Activated CD8-positive, alpha-beta T cell treated with anti-CD3 and anti-CD28 coated beads, Interleukin-2, amount 10 ng/mL, durations not matched to agents 7 days and 5 days (primary cell): ENCODE measurements at places on chromosomes 2 and 18.

DNA sequence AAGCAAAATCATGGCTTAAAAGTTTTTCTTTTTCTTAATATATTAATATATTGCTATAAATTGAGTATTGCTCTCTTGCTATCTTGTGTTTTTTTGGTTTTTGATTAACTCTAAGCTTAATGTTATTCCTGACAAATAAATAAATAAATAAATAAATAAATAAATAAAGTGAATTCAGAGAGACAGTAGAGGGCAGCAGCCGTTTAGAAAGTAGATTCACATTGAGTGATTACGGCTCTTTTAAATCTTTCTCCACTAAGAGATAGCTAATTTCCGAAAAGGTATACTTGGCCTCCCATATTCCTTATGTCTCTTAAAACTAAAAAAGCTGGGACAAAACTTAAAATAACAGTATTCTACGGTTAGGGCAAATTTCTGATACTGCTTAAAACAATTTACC, 34.3 kb downstream of the MSH2 start:
- no peak overlapping the region for H3K4me3 ChIP-seq
- H3K36me3 ChIP-seq: peaks cover 35% of the 10 kb centered on the region

DNA sequence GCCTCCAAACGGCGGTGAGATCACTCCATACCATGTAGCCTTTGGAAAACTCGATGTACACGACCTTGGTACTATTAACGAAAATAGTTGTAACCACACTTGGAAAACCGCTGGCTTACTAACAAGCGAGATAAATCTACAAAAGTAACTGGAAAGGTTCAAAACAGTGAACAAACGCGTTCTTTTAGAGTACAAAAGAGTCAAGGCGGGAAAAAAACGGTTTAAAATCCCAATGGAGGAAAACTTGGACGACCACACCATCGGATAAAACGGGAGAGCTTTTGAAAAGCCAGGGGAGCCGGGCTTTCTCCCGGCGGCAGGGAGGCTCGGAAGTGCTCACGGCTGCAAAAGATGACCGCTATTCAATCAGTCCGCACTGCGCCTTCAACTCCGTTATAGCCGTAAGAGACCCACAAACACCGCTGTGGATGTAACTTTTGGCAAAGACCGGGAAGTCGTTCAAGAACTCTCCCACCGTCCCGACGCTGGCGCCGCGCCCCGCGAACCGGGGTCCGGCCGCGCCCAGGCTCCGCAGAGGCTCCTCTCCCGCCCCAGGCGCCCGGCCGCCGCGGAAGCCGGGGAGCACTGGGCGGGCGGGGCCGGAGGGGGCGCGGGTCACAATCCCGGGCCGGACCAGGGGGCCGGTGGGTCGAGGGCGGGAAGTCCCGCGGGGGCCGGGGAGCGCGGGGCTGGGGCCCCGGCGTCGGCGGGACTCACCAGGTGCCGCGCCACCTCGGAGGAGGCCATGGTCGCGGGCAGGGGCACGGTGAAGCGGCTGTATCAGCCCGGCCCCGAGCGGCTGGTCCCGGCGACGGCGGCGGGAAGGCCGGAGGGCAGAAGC, 465 bp downstream of the SEPTIN10 start:
- H3K27ac ChIP-seq: no peak overlapping the region
- peaks cover 9% of the 10 kb centered on the region for H3K4me1 ChIP-seq
- peaks cover 59% of the 10 kb centered on the region for H3K27me3 ChIP-seq
- H3K4me3 ChIP-seq: peak overlapping the region; percentile 47

DNA sequence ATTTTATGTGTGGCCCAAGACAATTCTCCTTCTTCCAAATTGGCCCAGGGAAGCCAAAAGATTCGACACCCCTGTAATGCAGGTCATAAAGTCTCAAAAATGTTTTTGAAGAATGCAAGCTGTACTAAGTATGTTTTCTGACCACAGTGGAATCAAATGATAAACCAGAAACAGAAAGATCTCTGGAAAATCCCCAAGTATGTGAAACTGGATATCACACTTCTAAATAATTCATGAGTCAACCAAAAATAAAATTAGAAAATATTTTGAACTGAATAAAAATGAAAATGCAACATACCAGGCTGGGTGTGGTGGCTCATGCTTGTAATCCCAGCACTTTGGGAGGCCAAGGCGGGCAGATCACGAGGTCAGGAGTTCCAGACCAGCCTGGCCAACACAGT, 34.1 kb upstream of the UBE2F start:
- H3K4me3 ChIP-seq: no peak overlapping the region
- H3K36me3 ChIP-seq: peaks cover 4% of the 10 kb centered on the region
- no peaks in the 10 kb centered on the region for H3K27me3 ChIP-seq
- H3K4me1 ChIP-seq: peaks cover 13% of the 10 kb centered on the region
- no peak overlapping the region for H3K27ac ChIP-seq
- no peak for DNase-seq

GRCh38 chr2:68094111-68094510, 31.3 kb upstream of the C1D start:
- no peak overlapping the region for H3K4me3 ChIP-seq
- no peaks in the 10 kb centered on the region for H3K27me3 ChIP-seq
- H3K36me3 ChIP-seq: no peaks in the 10 kb centered on the region
- H3K27ac ChIP-seq: no peak overlapping the region
- H3K4me1 ChIP-seq: peaks cover 9% of the 10 kb centered on the region

- DNase-seq: no peak
- H3K27ac ChIP-seq: no peak overlapping the region
- H3K27me3 ChIP-seq: peaks cover 21% of the 10 kb centered on the region
- no peak overlapping the region for H3K4me3 ChIP-seq
Measured at GRCh38 chr2:11683476-11683875, 13.5 kb upstream of the NTSR2 start.

DNA sequence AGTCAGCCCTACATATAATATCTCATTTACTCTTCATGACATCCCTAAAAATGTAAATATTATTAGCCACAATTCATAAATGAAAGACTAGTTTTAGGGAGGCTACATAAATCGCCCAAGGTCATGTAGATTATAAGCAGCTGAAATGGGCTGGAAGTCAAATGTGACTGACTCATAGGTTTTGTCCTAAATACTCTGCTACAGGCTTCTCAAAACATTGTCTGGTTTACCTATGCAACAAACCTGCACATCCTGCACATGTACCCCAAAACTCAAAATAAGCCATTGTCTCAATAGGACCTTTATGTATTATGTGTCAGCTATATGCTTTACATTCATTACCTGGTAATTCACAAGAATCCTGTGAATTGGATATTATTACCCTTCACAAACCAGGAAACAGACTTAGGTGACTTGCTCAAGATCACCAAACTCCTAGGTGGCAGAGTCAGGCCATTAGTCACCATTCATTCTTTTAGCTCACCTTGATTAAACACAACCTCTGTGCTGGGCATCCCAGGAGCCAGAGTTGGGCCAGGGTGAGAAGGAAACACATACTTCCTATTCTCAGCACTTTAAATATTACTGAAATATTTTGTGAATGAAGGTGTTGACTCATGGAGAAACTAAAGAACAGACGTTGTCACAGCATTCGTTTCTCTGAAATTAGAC, 69.4 kb upstream of the CPO start:
- no peaks in the 10 kb centered on the region for H3K27me3 ChIP-seq
- H3K4me3 ChIP-seq: no peak overlapping the region
- H3K4me1 ChIP-seq: no peaks in the 10 kb centered on the region

DNA sequence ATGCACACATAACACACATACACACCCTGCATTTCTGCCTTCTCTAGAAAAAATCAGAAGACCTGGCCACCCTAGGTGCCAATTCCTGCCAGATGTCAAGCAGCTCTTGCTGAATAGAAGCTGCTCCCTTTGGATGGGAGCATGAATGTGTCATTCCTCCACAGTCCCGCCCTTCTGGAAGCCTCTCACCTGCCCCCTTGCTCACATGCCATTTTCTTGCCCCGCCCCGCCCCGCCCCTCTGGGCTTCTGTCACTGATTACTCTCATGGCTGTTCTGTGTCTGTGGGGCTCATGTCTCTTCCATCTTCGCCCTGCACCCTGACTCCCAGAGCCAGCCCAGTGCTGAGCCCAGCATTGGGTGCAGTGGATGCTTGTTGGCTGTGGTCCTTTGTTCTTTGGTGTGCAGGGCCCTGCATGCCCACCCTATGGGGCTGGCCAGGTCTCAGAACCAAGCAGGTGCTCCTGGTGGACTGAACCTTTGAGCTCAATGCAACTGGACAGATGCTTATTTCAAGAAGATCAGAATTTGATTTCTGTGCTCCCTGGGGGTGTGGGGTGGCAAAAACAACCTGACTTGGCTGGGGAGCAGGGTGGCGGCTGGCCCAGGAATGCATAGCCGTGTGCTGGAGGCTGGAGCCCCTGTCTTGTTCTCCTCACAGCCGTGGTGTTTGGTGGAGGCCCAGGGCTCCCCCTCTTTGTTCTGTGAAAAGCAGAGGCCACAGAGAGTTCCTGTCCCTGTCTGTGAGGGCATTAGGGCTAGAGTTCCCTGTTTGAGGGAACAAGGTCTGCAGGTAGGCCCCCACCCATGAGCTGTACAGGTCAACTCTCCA, 140.6 kb upstream of the GLI2 start:
- H3K27me3 ChIP-seq: no peaks in the 10 kb centered on the region
- no peak overlapping the region for H3K4me3 ChIP-seq
- no peaks in the 10 kb centered on the region for H3K36me3 ChIP-seq

- no peaks in the 10 kb centered on the region for H3K36me3 ChIP-seq
- DNase-seq: no peak
- no peaks in the 10 kb centered on the region for H3K4me1 ChIP-seq
- H3K27me3 ChIP-seq: no peaks in the 10 kb centered on the region
- H3K27ac ChIP-seq: no peak overlapping the region
Measured at GRCh38 chr18:34741401-34741800, 31.3 kb downstream of the DTNA start.

GRCh38 chr2:98314251-98314650, 32.0 kb upstream of the CNGA3 start:
- DNase-seq: no peak
- no peak overlapping the region for H3K27ac ChIP-seq
- H3K4me3 ChIP-seq: no peak overlapping the region
- no peaks in the 10 kb centered on the region for H3K4me1 ChIP-seq

GRCh38 chr2:102059151-102059550, 67.4 kb downstream of the IL1R2 start:
- no peak overlapping the region for H3K4me3 ChIP-seq

DNA sequence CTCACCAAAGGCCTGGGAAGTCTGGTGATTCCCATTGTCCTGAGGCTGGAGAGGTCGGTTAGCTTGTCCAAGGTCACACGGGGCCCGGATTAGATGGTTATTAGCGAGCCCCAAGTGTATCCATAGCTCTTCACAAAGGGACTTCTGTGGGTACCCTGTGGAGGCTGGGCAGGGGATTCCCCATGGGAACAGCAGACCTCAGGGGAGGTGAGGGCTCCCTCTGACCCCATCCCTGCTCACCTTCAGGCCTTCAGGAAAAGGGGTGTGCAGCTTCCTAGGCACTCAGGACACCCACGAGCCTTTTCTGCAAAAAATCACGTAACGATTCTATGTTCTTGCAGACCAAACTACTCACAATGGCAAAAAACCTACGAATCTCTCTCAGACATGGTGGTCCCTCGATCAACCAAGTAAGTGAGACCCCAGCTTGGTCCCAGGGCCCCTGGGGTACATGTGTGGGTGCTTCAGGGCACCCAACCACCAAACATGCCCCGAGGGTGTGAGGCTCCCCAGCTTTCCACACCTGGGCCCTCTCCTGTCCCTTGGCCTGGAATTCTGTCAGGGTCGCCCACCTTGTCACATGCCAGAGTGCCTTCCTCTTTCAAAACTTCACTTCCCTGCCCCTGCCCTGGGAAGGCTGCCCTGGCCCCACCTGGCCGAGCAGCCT, 40.3 kb downstream of the PDIA6 start:
- no peaks in the 10 kb centered on the region for H3K4me1 ChIP-seq
- DNase-seq: no peak
- peaks cover under 1% of the 10 kb centered on the region for H3K36me3 ChIP-seq
- H3K27me3 ChIP-seq: no peaks in the 10 kb centered on the region

DNA sequence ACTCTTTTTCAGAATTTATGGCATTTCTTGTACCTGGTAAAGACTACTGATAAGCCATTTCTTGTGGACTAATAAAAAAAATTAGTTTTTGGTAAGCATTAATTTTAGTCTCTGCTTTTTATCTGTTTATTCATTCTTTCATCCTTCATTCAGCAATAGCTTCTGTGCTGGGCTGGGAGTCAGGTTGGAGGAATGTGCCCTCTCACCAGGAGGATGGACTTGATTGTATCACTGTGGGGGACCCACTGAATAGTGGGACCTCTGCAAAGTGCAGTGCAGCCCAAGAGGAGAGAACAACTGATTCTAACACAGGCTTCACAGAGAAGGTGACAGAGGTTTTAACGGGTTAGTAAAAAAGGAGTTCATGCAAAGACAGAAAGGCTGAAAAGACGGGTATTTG, 39.1 kb downstream of the CDC42EP3 start:
- H3K27me3 ChIP-seq: no peaks in the 10 kb centered on the region
- H3K4me1 ChIP-seq: peaks cover 56% of the 10 kb centered on the region
- H3K4me3 ChIP-seq: no peak overlapping the region

DNA sequence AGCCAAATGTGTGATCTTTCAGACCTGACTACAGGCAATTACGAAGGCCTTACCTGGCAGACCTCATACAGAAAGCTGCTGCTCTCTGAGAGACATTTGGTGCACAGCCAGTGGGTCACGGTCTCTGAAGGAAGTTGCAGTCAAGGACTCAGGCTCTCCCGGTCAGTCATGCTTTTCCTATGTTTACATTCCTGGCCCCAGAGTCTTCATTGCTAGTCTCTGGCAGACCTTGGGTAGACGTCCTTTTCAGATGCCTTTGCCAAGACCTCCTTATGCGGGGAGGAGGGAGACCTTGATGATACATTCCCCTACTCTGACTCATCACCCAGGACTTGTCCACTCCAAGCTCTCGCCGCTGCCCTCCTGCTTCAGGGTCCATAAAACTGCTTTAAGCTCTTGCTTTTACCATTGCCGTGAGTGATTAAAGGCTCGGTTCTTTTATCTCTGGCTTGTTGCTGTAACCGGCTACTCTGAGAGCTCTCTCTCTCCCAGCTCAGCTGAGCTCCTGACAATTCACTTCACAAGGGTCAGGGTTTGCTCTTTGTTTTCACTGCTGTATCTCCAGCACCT, 62.0 kb upstream of the SLC35F5 start:
- H3K36me3 ChIP-seq: no peaks in the 10 kb centered on the region
- no peaks in the 10 kb centered on the region for H3K27me3 ChIP-seq
- no peaks in the 10 kb centered on the region for H3K4me1 ChIP-seq
- H3K4me3 ChIP-seq: no peak overlapping the region
- DNase-seq: no peak

DNA sequence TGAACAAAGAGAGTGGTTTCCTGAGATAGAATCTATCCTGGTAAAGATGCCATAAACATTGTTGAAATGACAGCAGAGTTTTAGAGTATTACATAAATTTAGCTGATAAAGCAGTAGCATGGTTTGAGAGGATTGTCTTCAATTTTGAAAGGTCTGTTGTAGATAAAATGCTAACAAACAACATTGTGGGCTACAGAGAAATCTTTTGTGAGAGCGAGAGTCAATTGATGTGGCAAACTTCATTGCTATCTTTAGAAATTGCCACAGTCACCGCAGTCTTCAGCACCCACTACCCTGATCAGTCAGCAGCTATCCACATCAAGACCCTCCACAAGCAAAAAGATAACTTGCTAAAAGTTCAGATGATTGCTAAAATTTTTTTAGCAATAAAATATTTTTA, 17.5 kb downstream of the VRK2 start:
- H3K4me3 ChIP-seq: peak overlapping the region; percentile 50
- H3K27me3 ChIP-seq: no peaks in the 10 kb centered on the region
- DNase-seq: peak; percentile 47
- peak overlapping the region; percentile 74 for H3K27ac ChIP-seq
- peaks cover 38% of the 10 kb centered on the region for H3K4me1 ChIP-seq

GRCh38 chr2:176169711-176170110, 12.6 kb downstream of the HOXD3 start:
- H3K36me3 ChIP-seq: no peaks in the 10 kb centered on the region
- H3K4me3 ChIP-seq: no peak overlapping the region
- H3K27ac ChIP-seq: no peak overlapping the region
- no peak for DNase-seq
- peaks cover 72% of the 10 kb centered on the region for H3K27me3 ChIP-seq
